ENCODE measurements at places on chromosomes 12 and 14. TPM values are rescaled to one million over a fixed set of nuclear protein-coding genes. Genes with fewer than 3 reads are reported as not detected.

DNA sequence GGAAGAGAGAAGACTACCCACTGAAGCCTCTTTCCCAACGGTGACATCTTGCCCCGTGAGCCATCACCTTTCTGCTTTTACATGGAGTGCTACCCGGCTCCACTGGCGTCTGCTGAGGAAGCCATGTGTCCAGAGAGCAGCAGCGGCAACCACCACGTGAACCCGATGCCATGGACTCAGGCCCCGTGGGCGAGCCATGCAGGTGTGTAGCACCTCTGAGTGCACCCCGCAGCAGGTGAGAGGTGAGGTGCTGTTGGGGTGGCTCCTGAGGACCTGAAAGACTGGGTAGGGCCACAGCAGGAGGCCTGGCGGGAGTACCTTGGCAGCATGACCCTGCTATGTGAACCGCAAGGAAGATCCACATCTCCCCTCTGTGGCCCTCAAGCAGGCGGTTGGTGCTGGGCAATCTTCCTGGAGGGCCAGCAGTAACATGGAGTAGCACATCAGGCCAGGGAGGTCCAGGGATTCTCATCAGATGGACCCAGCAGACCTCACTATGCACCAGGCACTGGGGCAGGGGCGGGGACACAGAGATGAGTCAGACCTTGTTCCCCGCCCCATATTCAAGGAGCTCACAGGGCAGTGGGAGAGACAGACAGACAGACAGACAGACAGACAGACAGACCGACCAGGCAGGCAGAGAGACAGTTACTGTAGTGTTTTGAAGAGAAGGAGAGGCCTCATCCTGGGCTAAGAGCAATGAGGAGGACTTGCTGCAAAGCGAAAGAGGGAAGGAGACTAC lies 129.6 kb downstream of the PAPOLA start:
- no peak overlapping the region for H3K27ac ChIP-seq
- no peaks in the 10 kb centered on the region for H3K27me3 ChIP-seq
- no peaks in the 10 kb centered on the region for H3K4me1 ChIP-seq
- no peak for DNase-seq
- H3K36me3 ChIP-seq, result no peaks in the 10 kb centered on the region

DNA sequence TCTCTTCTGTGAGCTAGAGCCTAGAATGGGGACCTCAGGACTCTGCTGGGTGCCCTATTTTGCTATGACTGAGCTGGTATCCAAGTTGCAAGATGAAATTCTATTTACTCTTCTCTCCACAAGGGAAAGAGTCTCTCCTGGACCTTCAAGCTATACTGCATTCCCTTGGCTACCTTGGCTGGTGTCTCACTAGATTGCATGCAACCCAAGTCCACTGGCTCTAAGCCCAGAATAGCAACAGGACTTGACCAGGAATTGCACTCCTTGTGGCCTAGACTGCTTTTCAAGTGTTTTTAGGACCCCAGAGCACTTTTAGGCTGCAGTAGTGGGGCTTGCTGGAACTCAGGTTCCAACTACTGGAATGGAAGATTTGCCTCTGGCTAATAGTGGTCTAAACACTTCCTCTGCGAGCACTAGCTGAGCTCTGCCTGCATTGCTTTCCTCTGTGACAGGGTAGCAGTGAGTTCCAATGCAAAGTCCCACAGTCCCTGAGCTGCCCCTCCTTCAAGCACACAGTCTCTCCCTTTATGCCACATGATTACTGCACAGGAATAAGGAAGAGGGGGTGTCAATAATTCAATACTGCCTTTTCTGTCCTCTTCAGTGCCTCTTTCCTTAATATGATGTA lies 1009.1 kb upstream of the FLRT2 start:
- no peaks in the 10 kb centered on the region for H3K27me3 ChIP-seq
- H3K4me1 ChIP-seq, result no peaks in the 10 kb centered on the region
- no peak overlapping the region for H3K4me3 ChIP-seq
- H3K27ac ChIP-seq, result no peak overlapping the region
- no peaks in the 10 kb centered on the region for H3K36me3 ChIP-seq
- no peak for DNase-seq

DNA sequence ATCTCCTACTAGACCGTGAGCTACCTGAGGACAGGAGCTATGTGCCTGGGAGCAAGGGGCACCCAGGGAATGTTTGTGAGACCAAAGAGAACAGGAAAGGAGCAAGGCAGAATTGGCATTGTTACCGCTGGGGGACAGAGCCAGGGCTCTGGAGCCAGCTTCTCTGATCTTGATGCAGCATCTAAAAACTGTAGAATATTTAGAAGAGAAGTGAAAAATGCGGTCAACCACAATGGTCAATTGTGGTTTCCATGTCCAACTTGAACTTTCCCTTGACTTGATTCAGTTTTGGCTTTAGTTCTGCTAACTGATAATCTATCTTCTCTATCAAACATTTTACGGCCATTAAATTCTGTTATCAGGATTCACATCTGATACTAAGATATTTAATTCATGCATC lies 201.2 kb downstream of the ANO4 start:
- no peaks in the 10 kb centered on the region for H3K4me1 ChIP-seq
- no peak overlapping the region for H3K27ac ChIP-seq
- no peak for DNase-seq
- no peaks in the 10 kb centered on the region for H3K36me3 ChIP-seq

DNA sequence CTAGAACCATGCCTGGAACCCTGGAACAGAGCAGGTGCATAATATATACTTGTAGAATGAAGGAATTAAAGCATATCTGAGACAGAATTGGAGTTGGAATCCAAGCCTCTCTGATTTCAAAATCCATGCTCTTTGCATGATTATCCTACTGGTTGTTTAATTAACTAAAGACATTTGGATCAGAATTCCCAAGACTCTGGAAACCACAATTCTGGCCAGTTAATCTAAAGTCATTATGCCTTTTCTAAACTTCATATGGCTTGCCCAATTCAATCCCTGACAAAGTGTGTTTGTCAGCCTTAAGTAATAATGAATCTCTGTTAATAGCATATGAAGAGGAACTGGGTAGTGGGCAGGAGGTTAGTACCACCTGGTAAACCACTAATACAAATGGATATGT lies 422.6 kb downstream of the ATP23 start:
- no peaks in the 10 kb centered on the region for H3K27me3 ChIP-seq
- no peaks in the 10 kb centered on the region for H3K36me3 ChIP-seq
- no peaks in the 10 kb centered on the region for H3K4me1 ChIP-seq
- no peak overlapping the region for H3K4me3 ChIP-seq

- peak; percentile 90 for DNase-seq
- H3K36me3 ChIP-seq, result peaks cover 30% of the 10 kb centered on the region
Observed at GRCh38 chr12:2795291-2796186, 769 bp downstream of the FKBP4 start.

GRCh38 chr12:76460807-76461206 lies 98.8 kb downstream of the OSBPL8 start:
- no peaks in the 10 kb centered on the region for H3K27me3 ChIP-seq
- no peak overlapping the region for H3K4me3 ChIP-seq
- H3K27ac ChIP-seq, result no peak overlapping the region

DNA sequence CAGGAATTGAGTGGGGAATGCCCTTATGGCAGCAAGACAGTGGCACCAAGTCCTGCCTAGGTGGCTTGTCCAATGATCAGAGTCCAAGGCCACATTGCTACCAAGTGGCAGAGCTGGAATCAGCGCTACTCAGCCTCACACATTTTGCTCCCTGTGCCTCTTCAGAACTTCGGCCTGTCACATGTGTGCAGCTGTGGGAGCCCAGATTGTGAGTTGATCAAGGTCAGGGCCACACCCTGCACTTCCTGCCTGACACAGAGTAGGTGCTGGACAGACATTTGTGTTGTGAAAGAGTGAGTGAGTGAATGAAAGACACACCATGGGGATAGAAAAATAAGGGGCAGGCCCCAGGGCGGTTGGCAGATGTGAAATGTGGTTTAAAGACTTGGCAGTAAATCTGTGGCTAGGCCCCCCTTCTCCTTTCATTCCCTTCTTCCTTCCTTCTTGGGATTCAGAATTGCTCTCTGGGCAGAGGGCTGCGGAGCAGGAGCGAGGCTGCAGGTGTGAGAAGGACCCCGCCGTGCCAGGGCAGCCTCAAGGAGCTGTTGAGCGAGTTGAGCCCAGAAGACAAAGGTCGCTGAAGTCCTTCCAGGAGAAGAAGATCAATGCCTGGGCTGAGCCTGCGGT lies 83.5 kb downstream of the SLC25A47 start:
- H3K27ac ChIP-seq, result no peak overlapping the region
- no peaks in the 10 kb centered on the region for H3K27me3 ChIP-seq
- no peak for DNase-seq
- H3K36me3 ChIP-seq, result no peaks in the 10 kb centered on the region
- H3K4me3 ChIP-seq, result no peak overlapping the region
- peaks cover 9% of the 10 kb centered on the region for H3K4me1 ChIP-seq

Gene A2ML1
- total RNA-seq, result 0.25 TPM

GRCh38 chr14:61379639-61380184 lies 58.3 kb downstream of the PRKCH start:
- no peaks in the 10 kb centered on the region for H3K4me1 ChIP-seq
- no peak for DNase-seq
- no peaks in the 10 kb centered on the region for H3K36me3 ChIP-seq
- H3K4me3 ChIP-seq, result no peak overlapping the region
- no peaks in the 10 kb centered on the region for H3K27me3 ChIP-seq

DNA sequence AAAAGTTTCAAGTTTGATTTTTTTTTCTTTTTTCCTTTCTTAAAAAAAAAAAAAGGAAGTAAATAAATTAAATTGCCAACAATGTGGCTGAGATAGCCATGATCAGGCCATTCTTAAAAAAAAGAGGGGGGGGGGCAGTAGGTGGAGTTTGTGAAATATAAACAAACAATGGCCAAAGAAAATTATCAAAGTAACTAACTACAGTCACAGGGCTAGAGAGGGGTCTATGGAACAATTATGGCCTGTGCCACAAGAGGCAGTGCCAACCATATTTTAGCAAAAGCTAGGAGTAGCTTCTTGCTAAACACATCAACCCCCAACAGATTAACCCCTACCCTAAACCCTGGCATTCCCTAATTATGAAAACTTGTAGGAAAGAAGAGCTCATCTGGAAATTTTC lies 16.2 kb upstream of the SMARCC2 start:
- no peak overlapping the region for H3K4me3 ChIP-seq
- H3K36me3 ChIP-seq, result peaks cover 34% of the 10 kb centered on the region
- DNase-seq, result no peak
- no peaks in the 10 kb centered on the region for H3K4me1 ChIP-seq
- no peak overlapping the region for H3K27ac ChIP-seq
- no peaks in the 10 kb centered on the region for H3K27me3 ChIP-seq

DNA sequence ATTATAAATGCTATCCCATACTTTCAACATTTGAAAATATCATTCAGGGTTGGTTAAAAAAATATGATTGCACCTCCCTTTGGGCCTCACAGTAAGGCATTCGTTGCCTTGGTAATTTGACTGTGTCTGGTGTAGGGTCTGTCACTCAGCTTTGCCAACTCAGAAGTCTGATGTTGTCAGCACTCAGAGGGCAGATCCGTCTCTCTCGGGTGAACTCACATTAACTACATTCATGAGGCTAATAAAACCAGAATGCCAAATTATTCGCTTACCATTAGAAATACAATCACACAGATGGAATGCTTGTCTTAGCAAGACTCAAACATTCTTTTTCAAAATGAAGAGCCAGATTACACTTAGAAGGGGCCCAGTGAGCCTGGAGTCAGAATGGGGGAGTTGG lies 53.0 kb downstream of the NPAS3 start:
- no peaks in the 10 kb centered on the region for H3K36me3 ChIP-seq
- no peaks in the 10 kb centered on the region for H3K27me3 ChIP-seq
- DNase-seq, result no peak
- H3K4me3 ChIP-seq, result no peak overlapping the region
- H3K4me1 ChIP-seq, result no peaks in the 10 kb centered on the region
- H3K27ac ChIP-seq, result no peak overlapping the region

Measured in heart left ventricle (tissue), 16 donors.